ENCODE measurements at places on chromosomes 13 and 19. TPM values are rescaled to one million over a fixed set of nuclear protein-coding genes. Genes with fewer than 3 reads are reported as not detected.

DNA sequence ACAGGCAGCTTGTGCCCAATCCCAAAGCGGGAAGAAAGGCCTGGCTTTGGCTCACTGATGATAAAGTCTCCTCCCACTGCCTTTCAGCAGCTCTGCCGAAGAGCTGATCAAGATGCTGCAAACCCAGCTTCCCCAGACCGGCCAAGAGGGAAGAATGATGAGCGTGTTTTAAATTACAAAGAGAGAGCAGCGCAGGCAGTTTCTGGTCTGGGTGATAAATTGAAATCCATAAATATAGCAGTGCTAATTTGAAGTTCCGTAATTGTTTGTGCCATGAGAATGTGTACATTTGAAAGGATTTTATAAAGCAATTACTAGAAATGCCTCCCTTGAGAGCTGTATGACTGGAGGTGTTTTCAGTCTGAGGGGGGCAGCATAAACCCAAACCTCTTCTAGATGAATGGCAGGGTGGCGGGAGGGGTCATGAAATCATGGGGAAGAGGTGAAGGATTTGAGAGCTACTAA is 171.8 kb downstream of the STK24 start:
- DNase-seq: peak; percentile 24

GRCh38 chr19:42653841-42654240 is 59.1 kb upstream of the CEACAM8 start:
- no peak for DNase-seq

DNA sequence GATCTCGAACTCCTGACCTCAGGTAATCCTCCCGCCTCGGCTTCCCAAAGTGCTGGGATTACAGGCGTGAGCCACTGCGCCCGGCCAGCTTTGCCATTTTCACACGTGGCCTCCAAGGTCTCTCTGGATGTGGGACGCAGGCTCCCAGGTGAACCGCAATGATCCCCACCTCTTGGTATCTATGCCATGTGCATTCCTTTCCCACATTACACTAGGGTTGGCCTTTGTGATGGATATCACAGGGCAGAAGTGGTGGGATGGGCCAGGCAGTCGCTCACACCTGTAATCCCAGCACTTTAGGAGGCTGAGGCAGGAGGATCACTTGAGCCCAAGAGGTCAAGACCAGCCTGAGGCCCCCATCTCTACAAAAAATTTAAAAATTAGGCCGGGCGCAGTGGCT is 22.4 kb downstream of the FGF21 start:
- no peak for DNase-seq

DNA sequence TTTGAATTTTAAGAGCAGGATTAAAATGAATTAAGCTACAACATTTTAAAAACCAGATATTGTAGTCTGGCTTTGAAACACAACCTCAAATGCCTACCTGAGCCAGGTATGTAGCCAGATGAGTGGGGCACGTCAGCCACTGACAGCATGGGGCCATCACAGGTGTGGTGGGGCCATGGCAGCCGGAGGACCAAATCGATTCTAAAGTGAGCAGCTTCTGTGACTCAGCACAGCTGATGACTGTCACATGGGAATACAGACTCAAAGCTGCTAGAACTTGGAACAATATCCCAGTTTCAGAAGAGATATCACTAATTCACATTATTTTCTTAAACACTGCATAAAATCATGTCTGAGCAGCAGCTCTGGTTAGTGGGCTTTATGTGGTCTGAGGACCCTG is 52.8 kb downstream of the SERP2 start:
- no peak for DNase-seq

DNA sequence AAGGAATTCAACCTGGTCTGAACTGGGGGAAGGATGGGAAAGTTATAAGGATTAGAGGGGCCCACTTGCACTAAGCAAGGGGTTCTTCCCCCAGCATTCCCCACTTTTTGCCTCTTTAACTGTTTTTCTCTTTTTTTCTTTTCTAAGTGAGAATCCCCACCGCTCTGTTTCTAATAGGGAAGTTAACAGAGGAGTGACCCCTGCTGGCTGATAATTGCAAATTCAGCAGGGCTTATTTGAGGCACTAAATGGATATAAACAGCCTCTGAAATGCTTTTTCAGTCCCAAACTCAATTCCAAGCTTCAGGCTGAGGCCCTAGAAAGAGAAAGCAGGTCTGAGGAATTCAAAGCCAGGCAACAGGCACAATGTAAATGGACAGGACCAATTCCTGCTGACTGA is 38.2 kb upstream of the CEACAM21 start:
- DNase-seq: no peak

RNF113B gene
- total RNA-seq: not detected

- no peak for DNase-seq
Measured at GRCh38 chr13:79626924-79627323, 146.0 kb downstream of the NDFIP2 start.

GRCh38 chr13:92097337-92097903 is 699.0 kb downstream of the GPC5 start:
- no peak for DNase-seq
